ENCODE measurements at places on chromosomes 7 and 10. TPM values are rescaled to one million over a fixed set of nuclear protein-coding genes. Genes with fewer than 3 reads are reported as not detected.

ZDHHC16 gene
- 33.4 TPM for total RNA-seq

BCL7B gene
- 20.0 TPM for total RNA-seq

CTAGE8 gene
- total RNA-seq = 0.83 TPM

LIPM gene
- total RNA-seq = not detected

ARHGEF35 gene
- 0.51 TPM for total RNA-seq

SPDYE2B gene
- not detected for total RNA-seq

- peak; percentile 15 for DNase-seq
Observed at GRCh38 chr10:34498821-34499220, 316.3 kb downstream of the PARD3 start.

- no peak for DNase-seq
Observed at GRCh38 chr10:111703986-111704385, 479.6 kb downstream of the GPAM start.

- no peak for DNase-seq
Observed at GRCh38 chr10:80537086-80537735, 491 bp upstream of the SH2D4B start.

- no peak for DNase-seq
Observed at GRCh38 chr7:36965625-36966024, 241.3 kb upstream of the AOAH start.

- DNase-seq = no peak
Observed at GRCh38 chr7:98232263-98232585, 19.8 kb downstream of the TECPR1 start.

DNA sequence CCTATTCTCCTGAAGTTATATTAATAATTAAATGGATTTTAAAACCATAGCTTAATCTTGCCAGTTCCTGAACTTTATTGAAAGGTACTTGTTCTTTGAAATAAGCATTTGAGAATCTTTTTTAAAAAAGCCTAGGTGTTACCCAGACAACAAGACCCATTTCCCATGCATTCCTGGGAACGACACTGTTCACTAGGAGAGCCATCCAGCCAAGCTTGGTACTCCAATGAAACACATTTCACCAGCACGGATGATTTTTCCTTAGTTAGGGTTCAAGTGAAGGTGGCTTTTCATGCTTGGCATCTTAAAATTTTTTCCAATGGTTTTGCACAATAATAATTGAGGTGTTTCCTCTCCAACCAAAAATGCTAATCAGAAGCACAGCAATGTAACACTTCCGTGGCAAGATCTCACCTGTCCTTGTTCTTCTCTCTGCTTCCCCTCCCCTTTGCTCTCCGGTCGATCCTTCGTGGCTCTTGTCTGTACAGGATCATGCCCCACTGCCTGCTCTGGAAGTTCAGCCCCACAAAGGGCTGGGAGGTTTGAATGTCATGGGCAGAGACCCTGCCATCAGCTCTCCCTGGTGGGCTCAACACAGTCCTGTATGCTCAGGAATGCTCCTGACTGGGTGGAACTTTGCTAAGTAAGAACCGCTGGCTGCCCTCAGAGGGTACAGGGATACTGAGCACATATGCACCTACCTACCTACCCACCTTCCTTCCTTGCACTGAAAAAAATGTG lies 69.7 kb upstream of the AQP1 start:
- DNase-seq = no peak

DNA sequence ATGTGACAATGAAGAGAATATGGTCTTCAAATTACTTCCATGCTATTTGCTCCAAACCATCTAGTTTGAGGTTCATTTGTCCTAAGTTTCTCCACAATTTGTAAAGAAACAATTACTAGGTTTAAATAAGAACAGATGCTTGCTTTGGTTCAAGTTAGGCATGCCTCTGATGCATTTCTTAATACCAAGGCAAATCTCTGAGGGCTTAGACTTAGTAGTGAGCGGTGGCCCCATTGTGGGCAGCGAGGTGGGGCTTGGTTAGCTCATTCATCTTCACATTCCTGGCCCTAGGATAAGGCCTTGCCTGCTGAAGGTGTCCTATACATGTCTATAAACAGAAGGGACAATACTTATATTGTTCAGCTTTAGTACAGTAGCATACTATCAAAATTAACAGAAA lies 52.4 kb upstream of the RHEB start:
- DNase-seq = peak; percentile 45

GRCh38 chr10:123359539-123359938 lies 205.3 kb downstream of the BUB3 start:
- no peak for DNase-seq
